Activated CD4-positive, alpha-beta T cell treated with anti-CD3 and anti-CD28 coated beads, Interleukin-2, amount 10 ng/mL, durations not matched to agents 7 days and 5 days (primary cell): ENCODE measurements at places on chromosomes 11 and 22.

DNA sequence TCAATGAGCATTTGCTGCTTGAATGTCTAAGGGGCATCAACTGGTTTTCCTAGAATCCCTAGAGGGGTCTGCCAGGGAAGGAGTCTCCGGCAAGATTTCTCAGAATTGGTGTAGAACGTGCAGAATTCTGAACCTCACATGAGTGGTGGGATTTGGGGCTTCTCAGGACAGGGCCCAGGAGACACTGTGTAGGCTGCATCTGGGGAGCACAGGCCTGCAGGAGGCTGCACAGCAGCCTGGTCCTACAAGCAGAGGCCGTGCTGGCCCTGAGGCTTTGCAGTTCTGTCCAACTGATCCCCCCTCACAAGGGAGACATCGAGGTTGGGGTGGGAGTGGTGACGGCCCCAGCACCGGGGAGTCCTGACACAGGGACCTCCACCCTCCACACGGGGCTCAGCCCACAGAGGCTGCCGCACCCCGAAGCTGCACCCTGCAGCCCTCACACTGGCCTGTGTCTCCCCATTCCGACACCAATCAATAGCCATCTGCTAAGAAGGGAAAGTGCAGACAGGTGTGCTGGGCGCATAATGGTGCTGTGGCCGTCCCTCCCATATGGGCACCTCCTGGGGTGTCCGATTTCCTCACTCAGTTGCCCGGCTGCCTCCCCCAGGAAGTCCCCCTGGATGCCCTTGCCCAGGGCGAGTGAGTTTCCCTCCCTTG is 688.1 kb downstream of the BRD1 start:
- DNase-seq: no peak

GRCh38 chr11:130156108-130157022 is 3.2 kb upstream of the ST14 start:
- DNase-seq: no peak

DNA sequence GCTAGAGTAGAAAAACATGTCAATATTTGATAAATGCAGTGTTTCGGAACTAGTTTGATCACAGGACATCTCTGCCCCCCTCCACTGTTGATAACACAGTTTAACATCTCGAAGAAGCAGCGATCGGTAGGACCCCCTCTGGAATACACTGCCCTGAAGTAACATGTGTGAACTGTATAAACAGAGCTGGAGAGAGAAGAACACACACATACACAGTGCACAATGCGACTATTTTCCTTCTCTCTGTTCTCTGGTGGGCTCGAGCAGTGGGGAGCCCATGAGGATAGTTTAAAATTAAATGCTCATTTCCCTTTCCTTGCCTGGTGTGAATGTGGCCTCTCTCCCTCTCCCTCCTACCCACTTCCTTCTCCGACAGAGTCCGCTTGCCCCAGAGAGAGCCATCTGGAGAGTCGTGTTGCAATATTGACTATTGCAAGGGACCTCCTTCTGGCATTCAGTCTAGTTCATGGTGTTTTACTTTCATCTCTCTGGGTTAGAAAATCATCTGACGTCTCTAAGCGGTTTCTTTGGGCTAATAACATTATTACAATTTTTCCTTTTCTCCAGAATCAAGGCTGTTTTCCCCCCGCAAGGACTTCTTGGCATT is 51.6 kb upstream of the BARX2 start:
- DNase-seq: no peak

- DNase-seq: no peak
These were observed 27.5 kb downstream of the ZBTB16 start for GRCh38 chr11:114087025-114087424.
